ENCODE measurements at places on chromosomes 1 and 21.

DNA sequence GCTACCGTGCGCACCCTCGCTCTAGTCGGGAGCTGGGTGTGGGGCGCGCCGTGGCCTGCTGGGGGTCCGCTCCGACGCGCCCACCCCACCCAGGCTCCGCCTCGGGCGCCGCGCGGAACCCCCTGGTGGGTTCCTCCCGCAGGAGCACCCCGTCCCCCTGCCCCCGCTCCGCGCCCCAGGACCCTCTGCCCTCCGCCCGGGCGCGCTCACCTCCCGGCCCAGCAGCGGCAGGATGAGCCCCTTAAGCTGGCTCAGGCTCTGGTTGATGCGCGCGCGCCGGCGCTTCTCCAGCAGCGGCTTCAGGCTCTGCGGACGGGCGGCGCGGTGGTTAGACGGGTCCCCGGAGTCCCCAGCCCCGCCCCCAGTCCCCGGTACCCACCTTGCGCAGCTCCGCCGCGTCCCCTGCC is 319 bp downstream of the HES2 start:
- DNase-seq: no peak

- DNase-seq: no peak
Measured at GRCh38 chr1:119829625-119830024, 18.4 kb upstream of the REG4 start.

- DNase-seq: peak; percentile 25
Measured at GRCh38 chr1:183416850-183417771, 1.1 kb downstream of the NMNAT2 start.

DNA sequence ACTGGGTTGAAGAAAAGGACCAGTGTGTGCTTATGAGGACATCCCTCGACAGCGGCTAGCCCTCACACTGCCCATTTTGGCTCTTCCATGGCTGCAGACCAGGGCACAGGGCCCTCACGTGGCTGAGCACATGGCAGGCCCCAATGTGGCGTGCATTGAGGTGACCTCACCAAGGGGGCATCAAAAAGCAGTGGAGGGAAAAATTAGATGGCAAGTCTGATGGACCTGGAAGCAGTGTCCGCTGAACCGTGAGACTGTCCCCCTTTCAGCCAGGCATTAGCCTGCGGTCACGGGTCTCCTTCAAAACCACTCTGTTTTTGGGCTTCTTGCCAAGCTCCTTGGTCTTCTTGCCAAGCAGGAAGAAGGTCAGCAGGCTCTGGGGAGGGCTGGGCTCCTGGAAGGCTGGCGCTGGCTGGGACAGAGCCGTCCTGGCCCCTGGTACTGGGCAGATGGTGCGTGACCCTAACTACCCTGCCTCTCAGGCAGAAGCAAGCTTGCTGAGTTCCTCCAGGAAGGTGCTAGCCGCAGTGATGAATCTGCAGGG is 30.8 kb downstream of the TRIM67 start:
- DNase-seq: peak; percentile 78

DNA sequence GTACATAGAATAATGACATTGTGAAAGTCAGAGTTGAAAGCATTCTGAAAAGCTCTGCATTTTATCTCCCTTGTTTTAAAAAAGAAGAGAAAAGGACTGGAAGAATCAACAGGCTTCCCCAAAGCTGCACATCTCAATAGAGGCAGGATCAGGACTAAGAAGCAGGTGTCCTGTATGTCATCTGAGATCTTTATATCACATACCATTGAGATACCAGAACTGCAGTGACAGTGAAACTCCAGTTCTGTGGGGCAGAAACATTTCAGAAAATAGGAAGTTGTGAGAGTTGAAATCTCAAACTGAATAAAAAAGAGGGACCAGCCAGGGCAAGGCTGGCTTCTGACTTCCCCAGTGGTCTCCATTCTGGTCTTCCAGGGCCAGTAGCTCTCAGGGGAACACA is 33.0 kb upstream of the SH2D1B start:
- no peak for DNase-seq

Data from anterior cingulate cortex (tissue), 58 donors.